Stimulated activated CD4-positive, alpha-beta T cell treated with anti-CD3 and anti-CD28 coated beads, Interleukin-4, amount 100 ng/mL, for 1 hour (primary cell): ENCODE measurements at places on chromosomes 13 and 19.
A peak's percentile ranks its signal among the peaks of the same experiment; 100 is the strongest.

GRCh38 chr19:1237754-1238368 is at the start of gene CBARP:
TSS of gene CBARP (minus strand) at chr19:1238005. CDS start at chr19:1236100, 1,905 bp downstream.
- DNase-seq: no peak

DNA sequence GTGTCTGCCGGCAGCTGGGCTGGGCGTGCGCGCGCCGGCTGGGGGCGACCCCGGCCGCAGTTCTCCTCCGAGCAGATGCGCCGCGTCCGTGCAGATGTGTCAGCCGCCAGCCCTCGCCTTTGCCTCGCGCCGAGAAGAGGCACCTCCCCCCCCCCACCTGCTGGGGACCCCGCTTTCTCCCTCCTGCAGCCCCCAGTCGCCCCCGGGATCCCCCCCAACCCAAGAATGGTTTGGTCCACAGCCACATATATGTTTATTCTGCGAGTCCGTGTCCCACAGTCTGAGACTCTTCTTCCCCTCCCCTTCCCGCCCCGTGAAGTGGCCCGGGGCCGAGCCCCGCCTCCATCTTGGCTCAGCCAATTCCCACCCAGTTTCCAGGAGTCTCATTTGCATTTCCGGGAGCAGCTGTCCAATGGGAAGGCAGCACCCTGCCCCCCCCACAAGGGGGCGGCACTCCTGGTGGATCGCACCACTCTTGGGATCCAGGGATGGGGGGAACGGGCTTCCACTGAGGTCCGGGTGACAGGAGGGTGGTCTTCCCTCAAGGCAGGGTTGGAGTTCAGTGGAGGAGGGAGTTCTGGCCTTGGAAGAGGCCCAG is 8.6 kb downstream of the ISOC2 start:
- peak; percentile 33 for DNase-seq

GRCh38 chr13:89486709-89487108 is 1815.5 kb downstream of the SLITRK5 start:
- no peak for DNase-seq

DNA sequence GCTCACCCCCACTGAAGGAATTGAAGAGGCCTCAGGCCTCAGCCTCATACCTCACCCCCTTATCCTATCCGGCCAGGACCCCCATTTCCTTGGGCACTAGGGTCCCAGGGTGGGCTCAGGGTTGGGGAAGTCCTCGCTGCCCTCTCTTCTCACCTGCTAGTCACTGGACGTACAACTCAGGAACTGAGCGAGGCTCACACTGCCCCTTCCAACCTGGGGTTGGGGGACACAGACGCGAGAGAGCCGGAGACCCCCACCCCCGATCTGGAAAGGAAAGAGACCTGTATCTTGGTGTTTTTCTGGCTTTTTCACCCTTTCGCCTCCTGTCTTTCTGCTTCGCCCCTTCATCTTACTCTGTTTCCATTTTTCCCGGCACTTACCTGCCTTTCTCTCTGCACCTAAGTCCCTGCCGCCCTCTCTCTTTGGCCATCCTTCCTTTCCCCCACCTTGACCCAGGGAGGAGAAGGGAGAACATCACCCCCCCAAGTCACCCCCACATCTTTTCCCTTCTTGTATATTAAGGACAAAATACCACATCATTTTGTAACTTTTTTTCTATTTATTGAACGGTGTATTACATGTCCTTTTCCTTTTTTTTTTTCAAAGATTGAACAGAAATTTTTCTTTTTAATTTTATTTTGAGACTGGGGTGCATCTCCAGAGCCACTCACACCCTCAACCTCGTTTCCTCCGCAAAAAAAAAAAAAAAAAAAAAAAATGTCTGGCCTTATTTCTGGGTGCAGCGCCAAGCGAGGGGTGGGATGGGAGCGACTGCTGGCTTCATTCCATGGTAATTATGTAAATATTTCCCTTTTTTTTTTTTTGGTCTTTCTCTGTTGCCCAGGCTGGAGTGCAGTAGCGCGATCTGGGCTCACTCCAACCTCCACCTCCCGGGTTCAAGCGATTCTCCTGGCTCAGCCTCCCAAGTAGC is 36.6 kb downstream of the ZSWIM4 start:
- no peak for DNase-seq

GRCh38 chr13:110430391-110431336 is 123.6 kb downstream of the COL4A2 start:
- DNase-seq: no peak

DNA sequence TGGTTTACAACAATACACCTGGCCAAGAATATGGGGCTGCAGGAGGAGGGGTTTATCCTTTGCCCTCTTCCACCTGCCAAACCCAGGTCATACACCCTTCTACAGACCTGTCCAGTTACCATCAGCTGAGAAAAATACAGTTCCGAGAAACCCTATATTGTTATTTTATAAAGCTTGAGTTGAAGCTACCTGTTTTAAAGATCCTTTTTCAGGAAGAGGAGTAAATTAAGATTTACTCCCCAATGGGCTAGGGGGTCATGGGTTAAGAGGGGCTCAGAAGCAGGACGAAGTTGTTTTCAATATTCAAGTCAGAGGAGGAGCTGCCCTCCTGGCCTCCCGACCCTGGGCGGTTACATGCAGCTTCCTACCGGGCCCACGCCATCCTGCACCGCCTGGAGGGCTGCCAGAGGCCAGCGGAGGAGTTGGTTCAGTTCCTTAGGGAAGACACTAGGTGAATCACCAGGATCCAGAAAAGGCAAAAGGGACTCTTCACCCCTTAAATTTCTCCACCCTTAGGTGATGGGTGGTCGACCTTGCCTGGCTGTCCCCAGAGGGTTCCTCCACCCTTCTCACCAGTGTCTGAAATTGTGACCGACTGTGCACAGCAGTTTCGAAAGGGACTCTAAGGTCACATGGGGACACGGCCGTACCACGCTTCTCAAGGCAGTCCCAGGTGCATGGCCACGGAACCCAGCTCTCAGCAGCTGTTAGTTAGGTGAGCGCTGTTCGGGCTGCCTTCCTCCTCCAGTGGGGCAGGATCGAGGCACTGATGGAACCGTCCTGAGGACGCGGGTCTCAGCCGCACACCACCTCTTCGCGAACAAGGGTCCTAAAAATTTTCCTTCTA is 1.2 kb downstream of the GJB2 start:
- DNase-seq: no peak

DNA sequence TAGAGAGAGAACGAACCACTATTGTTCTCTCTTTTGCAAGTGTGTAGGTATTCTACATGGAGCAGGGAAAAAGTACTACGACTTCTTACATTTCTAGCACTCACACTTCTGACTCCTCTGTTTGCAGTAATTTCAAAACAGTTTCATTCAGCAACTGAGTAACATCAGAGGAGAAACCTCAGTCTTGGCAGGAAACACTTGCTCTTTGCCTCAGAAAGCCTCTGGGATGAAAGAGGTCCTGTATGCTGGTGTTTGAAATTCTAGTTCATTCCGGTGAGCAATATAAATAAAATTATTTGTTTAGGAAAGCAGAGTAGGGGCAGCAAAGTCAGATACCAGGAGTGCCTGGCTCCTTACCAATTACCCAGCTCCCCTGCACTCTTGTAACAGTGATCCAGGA is 595.5 kb downstream of the TBC1D4 start:
- no peak for DNase-seq

GRCh38 chr19:7788933-7789323 is 25.9 kb downstream of the CLEC4M start:
- no peak for DNase-seq

GRCh38 chr19:28208745-28209144 is 1004.2 kb downstream of the UQCRFS1 start:
- no peak for DNase-seq

GRCh38 chr13:97726664-97727280 is 226.7 kb upstream of the IPO5 start:
- no peak for DNase-seq
